ENCODE measurements at places on chromosomes 13 and 19.

- DNase-seq: no peak
Measured at GRCh38 chr13:102830646-102831045, 15.2 kb upstream of the ERCC5 start.

- no peak for DNase-seq
Measured at GRCh38 chr13:83423381-83423780, 458.9 kb downstream of the SLITRK1 start.

- no peak for DNase-seq
Measured at GRCh38 chr13:40534456-40534855, 132.0 kb downstream of the FOXO1 start.

DNA sequence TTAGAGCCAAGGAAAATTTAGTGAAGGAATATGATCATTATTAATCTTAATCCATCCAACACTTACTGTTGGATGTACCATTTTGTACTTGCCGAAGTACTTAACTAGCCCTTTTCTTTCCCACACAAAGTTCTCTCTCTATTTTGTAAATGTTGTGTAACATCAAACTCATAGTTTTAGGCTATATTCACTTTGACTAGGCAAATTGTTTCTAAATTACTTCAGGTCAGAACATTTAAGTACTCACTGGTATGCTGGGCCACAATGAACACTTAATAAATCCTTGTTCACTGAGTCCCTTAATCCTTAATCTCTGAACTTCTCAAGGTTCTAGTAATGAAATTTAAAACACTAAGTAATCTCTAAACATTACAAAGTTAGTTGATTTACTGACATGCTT, 49.3 kb upstream of the EEF1AKMT1 start:
- DNase-seq: no peak

- no peak for DNase-seq
Measured at GRCh38 chr13:73060251-73061160, 1.7 kb downstream of the KLF5 start.

GRCh38 chr13:102680842-102681740, 13.8 kb downstream of the METTL21C start:
- no peak for DNase-seq

GRCh38 chr19:40605216-40605971, 4.2 kb downstream of the LTBP4 start:
- DNase-seq: no peak

DNA sequence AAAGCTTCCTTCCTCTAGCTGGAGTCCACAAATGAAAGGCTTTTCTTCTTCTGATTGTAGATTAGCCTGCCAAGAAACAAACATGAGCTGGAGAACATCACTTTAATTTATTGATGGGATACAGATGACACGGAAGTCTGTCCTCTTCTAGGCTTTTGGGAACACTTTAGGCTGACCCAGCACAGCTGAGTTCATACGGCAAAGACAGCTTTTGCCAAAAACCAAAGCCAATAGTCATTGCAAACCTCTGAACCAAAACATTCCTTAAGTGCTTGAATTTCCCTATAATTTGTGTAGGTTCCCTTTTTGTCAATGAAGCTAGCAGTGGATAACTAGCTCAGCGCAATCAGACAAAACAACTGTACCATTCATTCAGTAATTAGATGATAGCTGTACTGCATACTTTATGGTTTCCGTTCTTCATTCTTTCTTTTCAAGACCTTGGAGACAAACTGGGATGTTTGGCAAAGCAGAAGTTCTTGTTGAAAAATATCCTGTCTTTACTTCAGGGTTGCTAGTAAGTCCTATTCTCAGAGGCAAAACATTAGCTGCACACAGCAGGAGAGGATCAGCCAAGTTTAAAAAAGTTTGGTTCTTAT, 95.7 kb upstream of the SPRY2 start:
- DNase-seq: peak; percentile 51

- DNase-seq: no peak
Measured at GRCh38 chr19:42397263-42398166, 7.4 kb upstream of the CNFN start.

DNA sequence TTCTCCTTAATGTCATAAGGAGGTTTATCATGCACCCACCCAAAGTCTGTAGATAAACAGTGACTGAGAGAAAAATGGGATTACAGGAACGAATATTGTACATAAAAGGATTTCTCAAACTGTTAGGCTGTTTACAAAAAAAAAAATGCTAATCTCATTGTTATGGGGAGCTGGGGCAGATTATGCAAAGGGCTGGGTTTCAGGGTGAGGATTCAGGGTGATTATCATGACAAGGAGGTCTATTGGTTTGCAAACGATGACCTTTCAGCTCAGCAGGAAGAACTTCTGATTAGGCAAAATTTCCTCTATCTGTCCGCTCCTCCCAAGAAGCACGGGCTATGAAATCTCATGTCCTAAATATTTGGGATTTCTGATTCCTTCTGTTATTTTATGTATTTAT, 41.4 kb downstream of the NLRP12 start:
- DNase-seq: no peak

- DNase-seq: no peak
Measured at GRCh38 chr19:35942235-35942634, 6.1 kb downstream of the LRFN3 start.

DNA sequence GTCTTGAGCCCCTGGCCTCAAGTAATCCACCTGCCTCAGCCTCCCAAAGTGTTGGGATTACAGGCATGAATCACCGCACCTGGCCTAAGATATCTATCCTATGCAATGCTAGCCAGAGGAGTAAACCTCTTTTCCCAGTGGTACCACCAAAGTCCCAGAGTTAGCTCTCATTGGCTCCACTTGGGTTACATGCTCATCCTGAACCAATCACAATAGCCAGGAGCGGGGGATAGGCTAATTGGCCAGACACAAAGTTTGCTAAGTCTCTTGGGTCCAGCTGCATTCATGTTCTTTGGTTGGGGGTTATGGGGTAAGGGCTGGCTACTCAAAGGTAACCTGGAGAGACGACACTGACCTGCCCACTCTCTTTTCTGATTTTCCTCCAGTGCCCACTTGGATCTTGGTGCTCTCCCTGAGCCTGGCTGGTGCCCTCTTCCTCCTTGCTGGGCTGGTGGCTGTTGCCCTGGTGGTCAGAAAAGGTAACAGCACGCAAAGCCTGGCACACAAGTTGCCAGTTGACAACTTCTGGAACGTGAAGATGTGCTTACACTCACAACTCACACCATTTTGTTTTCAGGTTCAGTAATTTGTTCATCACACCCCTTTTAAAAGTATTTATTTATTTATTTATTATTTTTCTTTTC, 7.8 kb downstream of the C19orf38 start:
- DNase-seq: no peak

DNA sequence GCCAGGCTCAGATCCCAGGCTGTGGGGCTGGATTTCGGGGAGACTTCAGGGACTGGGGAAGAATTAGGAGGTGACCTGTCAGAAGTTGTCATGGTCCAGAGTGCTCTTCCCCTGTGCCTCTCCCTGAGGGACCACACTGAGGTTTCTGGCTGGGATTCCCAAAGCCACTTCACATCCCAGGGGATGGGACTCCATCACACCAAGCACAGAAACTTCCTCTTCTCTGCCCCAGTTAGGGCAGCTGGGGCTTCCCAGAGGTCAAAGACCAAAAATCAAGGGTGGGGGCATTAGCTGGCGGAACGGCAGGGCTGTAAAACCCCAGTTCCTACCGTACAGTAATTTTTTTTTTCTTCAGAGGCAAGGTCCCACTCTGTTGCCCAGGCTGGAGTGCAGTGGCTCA, 7.4 kb downstream of the FCER2 start:
- DNase-seq: no peak
